ENCODE measurements at places on chromosomes 4 and X.
A peak's percentile ranks its signal among the peaks of the same experiment; 100 is the strongest.

- DNase-seq = no peak
Measured at GRCh38 chrX:41512394-41512793, 65.3 kb downstream of the NYX start.

GRCh38 chrX:68183612-68184214, 249.6 kb downstream of the OPHN1 start:
- no peak for DNase-seq

- DNase-seq = no peak
Measured at GRCh38 chr4:54099748-54100574, at the start of gene GSX2. TSS of gene GSX2 (plus strand) at chr4:54100163. CDS start at chr4:54100345, 182 bp downstream.

GRCh38 chr4:138032222-138032621, 209.9 kb downstream of the SLC7A11 start:
- DNase-seq = no peak

GRCh38 chr4:87166296-87166854, 54.0 kb downstream of the KLHL8 start:
- DNase-seq = no peak

- no peak for DNase-seq
Measured at GRCh38 chrX:131331152-131331551, 42.0 kb upstream of the IGSF1 start.

GRCh38 chr4:127446427-127446885, 186.3 kb upstream of the INTU start:
- DNase-seq = no peak

GRCh38 chr4:25441519-25442117, 64.6 kb downstream of the ANAPC4 start:
- peak; percentile 45 for DNase-seq

DNA sequence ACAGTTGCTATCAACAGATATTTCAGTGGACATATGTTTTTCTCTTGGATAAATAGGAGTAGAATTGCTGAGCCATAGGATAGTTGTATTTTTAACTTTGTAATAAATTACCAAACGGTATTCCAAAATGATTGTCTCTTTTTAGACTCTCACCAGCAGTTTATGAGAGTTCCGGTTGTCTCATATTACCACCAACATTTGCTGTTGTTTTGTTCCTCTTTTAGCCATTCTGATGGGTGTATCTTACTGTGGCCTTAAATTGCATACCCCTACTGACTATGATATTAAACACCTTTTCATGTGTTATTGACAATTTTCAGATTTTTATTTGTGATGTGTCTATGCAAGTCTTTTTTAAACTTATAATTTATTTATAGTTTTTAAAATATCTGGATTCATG, 39.7 kb downstream of the SNX25 start:
- DNase-seq = no peak

DNA sequence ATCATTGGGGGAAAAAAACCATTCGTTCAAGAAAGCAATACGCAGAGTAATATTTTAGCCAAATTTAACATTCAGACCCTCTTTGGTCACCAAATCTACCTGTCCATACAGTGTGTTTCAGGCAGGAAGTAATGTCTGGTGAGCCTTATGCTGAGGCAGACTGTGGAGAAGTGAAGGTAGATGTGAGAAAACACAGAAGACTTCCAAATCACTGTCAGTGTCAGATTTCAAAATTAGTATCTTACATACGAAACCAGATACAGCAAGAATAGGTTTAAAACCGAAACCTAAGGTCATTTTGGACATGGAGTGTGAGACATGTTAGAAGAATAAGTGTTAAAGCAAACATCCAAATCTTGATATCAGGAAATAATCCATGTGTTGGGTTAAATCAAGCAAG, 664.5 kb upstream of the HTR2C start:
- no peak for DNase-seq

- DNase-seq = no peak
Measured at GRCh38 chrX:31445542-31445941, 373.7 kb upstream of the FTHL17 start.

GRCh38 chrX:38694394-38694793, 106.9 kb upstream of the MID1IP1 start:
- no peak for DNase-seq

DNA sequence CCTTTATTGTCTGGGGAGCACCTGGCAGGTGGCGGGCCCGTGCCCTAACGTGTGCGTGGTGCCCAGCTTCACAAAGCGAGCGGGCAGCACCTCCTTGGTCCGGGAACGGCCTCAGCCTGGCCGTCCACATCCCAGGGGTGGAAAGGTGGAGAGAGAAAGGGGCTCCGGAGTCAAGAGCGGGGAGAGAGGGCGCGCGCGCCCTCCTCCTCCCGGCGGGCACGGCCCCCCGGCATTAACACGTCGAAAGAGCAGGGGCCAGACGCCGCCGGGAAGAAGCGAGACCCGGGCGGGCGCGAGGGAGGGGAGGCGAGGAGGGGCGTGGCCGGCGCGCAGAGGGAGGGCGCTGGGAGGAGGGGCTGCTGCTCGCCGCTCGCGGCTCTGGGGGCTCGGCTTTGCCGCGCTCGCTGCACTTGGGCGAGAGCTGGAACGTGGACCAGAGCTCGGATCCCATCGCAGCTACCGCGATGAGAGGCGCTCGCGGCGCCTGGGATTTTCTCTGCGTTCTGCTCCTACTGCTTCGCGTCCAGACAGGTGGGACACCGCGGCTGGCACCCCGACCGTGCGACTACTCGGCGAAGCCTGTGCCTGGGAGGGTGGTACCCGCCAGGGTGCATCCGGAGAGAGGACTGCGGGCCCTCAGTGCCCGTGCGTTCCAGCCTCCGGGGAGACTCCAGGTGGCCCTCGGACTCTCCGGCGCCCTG, at the start of gene KIT:
KIT (plus strand) TSS at position 407 of the 701 bp plus-strand sequence; CDS start at position 465, 58 bp downstream.
- DNase-seq = peak; percentile 74

DNA sequence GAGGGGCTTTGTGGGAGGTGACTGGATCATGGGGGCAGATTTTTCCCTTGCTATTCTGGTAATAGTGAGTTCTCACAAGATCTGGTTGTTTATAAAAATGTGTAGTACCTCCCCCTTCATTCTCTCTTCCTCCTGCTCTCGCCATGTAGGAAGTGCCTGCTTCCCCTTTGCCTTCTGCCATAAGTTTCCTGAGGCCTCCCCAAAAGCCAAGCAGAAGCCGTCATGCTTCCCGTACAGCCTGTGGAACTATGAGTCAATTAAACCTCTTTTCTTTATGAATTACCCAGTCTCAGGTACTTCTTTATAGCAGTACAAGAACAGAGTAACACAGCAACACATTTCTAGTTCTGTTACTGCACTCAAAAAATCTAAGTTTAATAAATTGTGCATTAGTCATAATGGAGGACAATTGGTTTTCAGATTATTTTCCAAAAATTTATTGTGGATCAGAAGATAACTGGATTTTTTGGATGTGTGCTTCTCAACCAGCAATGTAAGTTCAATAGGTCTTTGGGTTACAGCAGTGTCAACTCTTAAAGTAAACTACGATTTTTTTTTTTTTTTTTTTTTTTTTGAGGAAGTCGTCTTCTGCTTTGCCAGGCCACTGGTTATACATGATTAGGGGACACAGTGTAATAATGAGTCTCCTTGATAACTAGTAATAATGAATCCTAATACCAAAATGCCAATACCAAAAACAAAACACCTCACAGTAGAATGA, 69.9 kb downstream of the CHIC2 start:
- no peak for DNase-seq

- DNase-seq = no peak
Measured at GRCh38 chr4:125397226-125397625, 82.5 kb downstream of the FAT4 start.

GRCh38 chr4:3822230-3822947, 56.2 kb downstream of the ADRA2C start:
- peak; percentile 52 for DNase-seq

GRCh38 chr4:138919094-138919936, 96.3 kb upstream of the NOCT start:
- peak; percentile 22 for DNase-seq

- no peak for DNase-seq
Measured at GRCh38 chr4:7111441-7111840, 43.6 kb upstream of the GRPEL1 start.

DNA sequence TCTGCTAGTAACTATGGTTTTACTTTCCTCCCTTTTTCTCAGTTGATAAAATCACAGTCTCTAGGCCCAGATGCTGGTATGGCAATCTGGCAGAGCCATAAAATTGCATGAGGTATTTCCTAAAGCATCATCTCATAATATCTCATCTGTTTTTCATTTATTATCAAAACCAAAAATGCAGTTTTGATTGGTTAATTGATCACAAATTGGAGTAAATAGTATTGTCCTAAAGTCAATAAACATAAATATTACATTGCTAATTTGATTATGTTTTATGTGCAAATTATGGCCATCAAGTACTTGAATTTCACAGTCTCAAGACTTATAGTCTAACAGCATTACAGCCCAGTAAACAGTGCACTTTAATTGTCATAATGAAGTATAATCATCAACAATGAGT, 2365.6 kb downstream of the ARAP2 start:
- DNase-seq = no peak

DNA sequence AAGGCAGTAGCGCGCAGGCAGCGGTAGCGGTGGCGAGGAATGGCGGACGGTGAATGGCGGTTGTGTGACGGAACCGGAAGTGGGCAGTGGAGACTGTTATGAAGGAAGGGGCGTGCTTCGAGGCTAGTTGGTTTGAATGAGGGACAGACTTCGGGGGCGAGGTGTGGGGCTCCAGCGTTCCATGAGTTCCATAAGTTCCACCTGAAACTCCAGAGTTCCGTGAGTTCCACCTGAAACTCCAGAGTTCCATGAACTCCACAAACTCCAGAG, 70.2 kb downstream of the FAM47C start:
- no peak for DNase-seq

DNA sequence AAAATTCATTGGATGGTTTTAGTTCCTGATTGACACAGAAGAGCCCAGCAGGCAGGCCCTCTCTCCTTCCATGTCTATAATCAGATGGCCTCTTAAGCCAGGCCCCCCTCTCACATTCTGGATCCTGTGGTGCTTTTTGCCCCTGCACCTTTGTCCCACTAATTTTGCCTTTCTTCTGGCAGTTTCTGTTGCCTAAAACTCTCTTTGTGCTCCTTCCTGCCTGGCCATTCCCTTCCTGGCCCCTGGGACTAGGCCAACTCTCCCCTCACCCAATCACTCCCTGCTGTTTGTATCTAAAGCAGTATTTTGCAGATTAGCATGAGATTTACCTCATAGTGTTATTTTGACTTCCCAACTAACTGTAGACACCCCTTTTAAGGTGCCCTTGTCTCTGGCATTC, 42.7 kb upstream of the DDX3X start:
- no peak for DNase-seq

- no peak for DNase-seq
Measured at GRCh38 chr4:106594291-106594952, 225.8 kb upstream of the GIMD1 start.

DNA sequence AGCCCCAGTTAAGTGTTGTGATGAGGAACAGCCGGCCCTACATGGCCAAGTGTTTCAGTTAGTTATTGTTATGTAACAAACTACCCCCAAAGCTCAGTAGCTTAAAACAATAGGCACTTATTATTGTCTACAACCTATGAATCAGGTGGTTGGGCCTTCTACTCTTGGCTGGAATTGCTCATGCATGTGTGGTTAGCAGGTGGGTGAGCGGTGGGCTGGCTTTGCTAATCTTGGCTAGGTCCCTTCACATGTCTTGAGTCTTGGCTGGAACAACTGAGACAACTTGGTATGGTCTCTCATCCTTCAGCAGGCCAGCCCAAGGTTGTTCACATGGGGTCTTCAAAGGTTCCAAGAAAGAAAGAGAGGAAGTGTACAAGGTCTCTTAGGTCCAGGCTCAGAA, 54.5 kb upstream of the CHRNA9 start:
- no peak for DNase-seq

- DNase-seq = no peak
Measured at GRCh38 chr4:117796677-117797076, 237.6 kb upstream of the NDST3 start.

- DNase-seq = no peak
Measured at GRCh38 chr4:65337371-65337770, 332.9 kb downstream of the EPHA5 start.

- DNase-seq = peak; percentile 14
Measured at GRCh38 chr4:663438-664428, 10.3 kb downstream of the ATP5ME start.

GRCh38 chr4:152143806-152144205, 383.0 kb upstream of the GATB start:
- no peak for DNase-seq

GRCh38 chr4:38105475-38106220, 145.4 kb downstream of the PTTG2 start:
- DNase-seq = no peak

DNA sequence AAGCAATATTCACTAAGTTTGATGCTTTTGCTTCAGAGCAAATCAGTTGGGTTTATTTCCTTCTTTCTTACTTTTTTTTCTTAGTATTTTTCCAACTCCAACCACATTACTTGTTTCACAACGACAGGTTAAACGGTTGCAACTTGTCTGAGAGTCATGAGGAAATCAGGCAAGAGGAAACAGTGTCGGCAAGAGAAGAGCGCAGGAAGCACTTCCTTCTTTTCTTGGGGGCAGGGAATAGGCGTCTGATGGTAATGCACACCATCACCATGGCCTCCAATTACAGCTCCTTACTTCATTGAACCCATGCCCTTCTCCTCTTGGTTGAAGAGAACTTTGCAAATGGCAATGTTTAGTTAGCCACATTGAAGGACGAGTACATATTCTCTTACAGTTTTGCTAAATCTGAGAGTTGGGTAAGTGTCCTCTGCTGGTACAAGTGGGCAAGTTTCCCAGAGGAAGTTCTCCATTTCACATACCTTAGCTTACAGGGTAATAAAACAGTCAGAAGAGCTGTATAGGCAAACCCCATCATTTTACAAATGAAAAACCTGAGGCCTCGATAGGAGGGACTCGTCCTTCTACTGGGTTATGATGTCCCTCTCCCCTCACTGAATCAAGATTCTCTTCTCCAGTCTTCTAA, 8.3 kb upstream of the CXCL8 start:
- DNase-seq = no peak

DNA sequence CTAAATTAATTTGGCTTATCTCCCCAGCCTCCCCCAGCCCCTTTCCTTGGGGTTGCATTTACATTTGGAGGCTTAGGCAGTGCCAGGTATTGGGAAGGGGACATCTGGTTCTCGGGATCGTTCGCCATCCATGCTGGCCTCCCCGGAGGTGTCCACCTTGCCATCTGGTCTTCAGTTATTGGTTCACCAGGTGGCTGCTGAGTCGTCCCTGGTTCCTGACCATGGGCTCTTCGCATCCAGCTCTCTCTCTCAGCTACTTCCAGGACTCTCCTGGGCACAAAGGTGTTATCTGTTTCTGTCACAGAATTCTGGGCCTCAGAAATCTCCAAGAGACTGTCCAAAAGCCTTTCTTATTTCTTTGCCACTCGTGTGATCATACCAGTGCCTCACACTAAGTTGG, 75.4 kb upstream of the SCOC start:
- no peak for DNase-seq

- DNase-seq = no peak
Measured at GRCh38 chr4:112378858-112379257, 81.7 kb downstream of the ALPK1 start.

DNA sequence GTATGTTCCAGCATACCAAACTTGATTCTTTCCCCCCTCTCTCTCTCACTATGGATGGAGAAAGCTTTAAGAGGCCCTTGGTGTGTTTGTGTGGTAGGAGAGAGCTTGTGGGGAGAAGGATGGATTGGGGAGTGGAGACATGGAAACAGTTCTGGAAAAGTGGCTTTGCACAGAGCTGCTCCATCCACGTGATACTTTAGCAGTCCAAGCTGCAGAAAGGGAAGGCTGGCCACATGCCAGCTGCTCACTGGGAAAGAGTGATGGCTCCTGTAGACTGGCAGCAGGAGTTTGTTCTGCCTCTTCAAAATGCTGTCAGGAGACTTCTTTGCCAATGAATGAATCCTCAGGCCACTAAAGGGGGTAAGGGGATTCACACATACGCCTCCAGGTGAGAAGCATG, 21.7 kb upstream of the SEC24B start:
- DNase-seq = no peak

GRCh38 chrX:38987198-38987651, 186.0 kb downstream of the MID1IP1 start:
- DNase-seq = no peak

Data from pancreas (tissue), 10 donors.